ENCODE measurements at places on chromosomes 7 and 10. TPM values are rescaled to one million over a fixed set of nuclear protein-coding genes. Genes with fewer than 3 reads are reported as not detected.

- no peaks in the 10 kb centered on the region for H3K4me1 ChIP-seq
- H3K36me3 ChIP-seq: no peaks in the 10 kb centered on the region
- no peak overlapping the region for H3K27ac ChIP-seq
- no peak for DNase-seq
- H3K4me3 ChIP-seq: no peak overlapping the region
Observed at GRCh38 chr7:132298790-132299189, 277.5 kb downstream of the PLXNA4 start.

- H3K27me3 ChIP-seq: no peaks in the 10 kb centered on the region
- no peak overlapping the region for H3K27ac ChIP-seq
- H3K4me3 ChIP-seq: no peak overlapping the region
- no peak for DNase-seq
- H3K4me1 ChIP-seq: no peaks in the 10 kb centered on the region
Observed at GRCh38 chr7:45402480-45403218, 171.5 kb upstream of the ADCY1 start.

DNA sequence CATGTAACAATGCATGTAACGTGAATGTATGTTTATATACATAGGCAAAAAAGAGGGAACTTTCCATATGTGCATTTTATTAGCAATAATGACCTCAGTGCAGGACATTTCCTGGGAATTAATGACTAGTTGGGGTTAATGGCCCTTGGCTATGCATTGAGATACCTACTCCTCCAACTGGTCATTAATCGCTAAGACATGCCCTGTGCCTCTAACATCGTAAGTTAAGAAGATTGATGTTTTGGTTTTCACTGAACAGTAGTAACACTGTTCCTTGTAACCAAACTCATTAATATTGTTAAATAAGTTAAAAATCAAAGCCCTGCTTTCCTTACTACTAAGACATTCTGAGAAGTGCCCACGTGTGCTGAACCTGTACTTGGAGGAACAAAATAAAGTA, 61.7 kb downstream of the SEMA3D start:
- no peak overlapping the region for H3K27ac ChIP-seq
- no peaks in the 10 kb centered on the region for H3K36me3 ChIP-seq
- H3K4me1 ChIP-seq: peaks cover 4% of the 10 kb centered on the region
- no peaks in the 10 kb centered on the region for H3K27me3 ChIP-seq
- no peak for DNase-seq

DNA sequence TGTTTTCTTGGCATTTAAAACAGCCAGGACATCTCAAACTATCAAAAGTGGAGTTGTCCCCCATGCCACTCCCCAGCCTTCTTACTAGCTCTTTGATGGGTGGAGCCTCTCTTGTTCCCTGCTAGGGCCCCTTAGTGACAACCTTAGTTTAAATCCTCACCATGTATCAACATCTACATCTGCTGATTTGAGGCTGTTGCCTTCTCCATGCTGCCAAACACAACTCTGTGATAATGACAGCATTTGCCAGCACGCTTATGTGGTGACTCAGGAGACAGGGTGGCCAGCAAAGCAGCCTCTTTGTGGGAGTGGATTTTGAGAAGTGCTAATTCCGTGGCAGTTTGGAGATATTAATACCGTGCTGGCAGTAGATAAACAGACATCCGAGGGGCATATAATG, 145.4 kb downstream of the LRRC4 start:
- peak; percentile 66 for DNase-seq
- peaks cover 28% of the 10 kb centered on the region for H3K36me3 ChIP-seq
- no peaks in the 10 kb centered on the region for H3K27me3 ChIP-seq
- 0 out of 2 replicates have a peak overlapping the region, but pooled peaks have one; percentile 11 for H3K27ac ChIP-seq

- H3K4me3 ChIP-seq: no peak overlapping the region
- H3K4me1 ChIP-seq: peaks cover 41% of the 10 kb centered on the region
- no peak for DNase-seq
- 0 out of 2 replicates have a peak, but pooled peaks cover 3% of the 10 kb centered on the region for H3K36me3 ChIP-seq
- H3K27me3 ChIP-seq: no peaks in the 10 kb centered on the region
- H3K27ac ChIP-seq: no peak overlapping the region
Observed at GRCh38 chr7:36283711-36284130, 105.9 kb upstream of the ANLN start.

DNA sequence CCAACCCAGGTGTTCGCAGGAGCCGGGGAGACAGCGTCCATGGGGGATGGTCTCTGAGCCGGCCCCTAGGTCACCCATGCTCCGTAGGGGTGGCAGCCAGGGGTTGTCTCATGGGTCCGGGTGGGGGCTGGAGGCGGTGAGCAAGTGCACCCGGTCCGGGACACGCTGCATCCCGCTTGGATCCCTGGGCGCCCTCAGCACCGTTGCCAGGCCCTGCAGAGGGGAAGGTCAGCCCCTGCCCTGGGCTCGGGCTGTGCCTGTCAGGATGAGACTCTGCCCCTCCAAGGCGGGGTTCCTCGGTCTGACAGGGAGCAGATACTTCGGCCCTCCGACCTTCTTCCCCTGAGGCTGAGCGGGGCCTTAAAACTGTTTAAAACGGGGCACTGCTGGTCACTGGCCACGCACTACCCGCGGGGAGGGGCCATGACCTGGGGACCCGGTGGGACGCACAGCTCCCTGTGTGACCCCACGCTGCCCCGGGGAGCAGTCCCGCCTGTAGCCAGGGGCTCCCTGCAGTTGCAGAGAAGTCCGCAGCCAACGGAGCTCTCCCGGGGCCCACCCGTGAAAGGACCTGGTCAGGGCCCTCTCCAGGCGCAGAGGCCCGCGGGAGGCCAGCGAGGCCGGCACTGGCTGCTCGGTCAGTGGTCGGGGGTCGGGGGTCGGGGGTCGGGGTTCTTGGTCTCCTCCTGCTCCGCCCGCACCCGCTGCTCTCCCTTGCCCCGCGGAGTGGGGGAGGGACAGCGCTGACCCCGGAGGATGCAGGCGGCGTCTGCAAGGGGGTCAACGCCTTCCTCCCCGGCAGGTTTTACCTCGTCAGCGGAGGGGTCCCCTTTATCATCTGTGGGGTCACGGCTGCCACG, 33.4 kb upstream of the KNDC1 start:
- H3K4me1 ChIP-seq: no peaks in the 10 kb centered on the region
- H3K36me3 ChIP-seq: no peaks in the 10 kb centered on the region
- DNase-seq: no peak
- no peak overlapping the region for H3K4me3 ChIP-seq
- no peaks in the 10 kb centered on the region for H3K27me3 ChIP-seq

DNA sequence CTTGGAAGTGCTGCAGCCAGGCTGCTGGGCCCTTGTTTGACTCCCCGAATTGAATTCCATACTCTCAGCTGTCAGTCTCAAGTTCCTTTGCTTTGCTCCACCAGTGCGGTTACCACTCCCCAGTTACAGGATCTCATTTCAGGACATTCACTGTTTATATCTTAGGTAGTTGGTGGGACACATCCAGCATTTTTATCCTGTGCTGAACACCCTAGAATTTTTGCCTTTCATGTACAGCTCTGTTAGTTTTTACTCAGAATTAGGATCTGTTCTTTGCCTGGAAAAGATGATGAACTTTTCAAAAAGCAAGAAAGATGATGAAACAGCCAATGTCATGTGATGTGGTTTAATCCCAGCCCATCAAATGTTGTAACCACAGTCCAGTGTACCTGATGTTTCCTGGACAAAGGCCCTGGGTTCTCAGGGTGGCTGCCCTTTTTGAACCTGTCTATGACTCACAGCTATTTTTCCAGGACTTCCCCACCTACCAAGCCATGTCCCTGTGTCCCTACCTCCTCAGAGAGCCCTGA, 149.7 kb downstream of the NOC3L start:
- H3K27ac ChIP-seq: no peak overlapping the region
- H3K4me1 ChIP-seq: no peaks in the 10 kb centered on the region
- no peak for DNase-seq
- no peak overlapping the region for H3K4me3 ChIP-seq

GRCh38 chr10:71632200-71632820, 87.3 kb downstream of the C10orf105 start:
- no peak overlapping the region for H3K4me3 ChIP-seq
- no peak overlapping the region for H3K27ac ChIP-seq
- no peak for DNase-seq
- no peaks in the 10 kb centered on the region for H3K36me3 ChIP-seq
- no peaks in the 10 kb centered on the region for H3K27me3 ChIP-seq
- H3K4me1 ChIP-seq: no peaks in the 10 kb centered on the region

GRCh38 chr7:137715533-137715932, 131.2 kb downstream of the DGKI start:
- H3K27me3 ChIP-seq: no peaks in the 10 kb centered on the region
- peaks cover 32% of the 10 kb centered on the region for H3K4me1 ChIP-seq
- H3K27ac ChIP-seq: no peak overlapping the region
- no peak overlapping the region for H3K4me3 ChIP-seq
- H3K36me3 ChIP-seq: no peaks in the 10 kb centered on the region

DNA sequence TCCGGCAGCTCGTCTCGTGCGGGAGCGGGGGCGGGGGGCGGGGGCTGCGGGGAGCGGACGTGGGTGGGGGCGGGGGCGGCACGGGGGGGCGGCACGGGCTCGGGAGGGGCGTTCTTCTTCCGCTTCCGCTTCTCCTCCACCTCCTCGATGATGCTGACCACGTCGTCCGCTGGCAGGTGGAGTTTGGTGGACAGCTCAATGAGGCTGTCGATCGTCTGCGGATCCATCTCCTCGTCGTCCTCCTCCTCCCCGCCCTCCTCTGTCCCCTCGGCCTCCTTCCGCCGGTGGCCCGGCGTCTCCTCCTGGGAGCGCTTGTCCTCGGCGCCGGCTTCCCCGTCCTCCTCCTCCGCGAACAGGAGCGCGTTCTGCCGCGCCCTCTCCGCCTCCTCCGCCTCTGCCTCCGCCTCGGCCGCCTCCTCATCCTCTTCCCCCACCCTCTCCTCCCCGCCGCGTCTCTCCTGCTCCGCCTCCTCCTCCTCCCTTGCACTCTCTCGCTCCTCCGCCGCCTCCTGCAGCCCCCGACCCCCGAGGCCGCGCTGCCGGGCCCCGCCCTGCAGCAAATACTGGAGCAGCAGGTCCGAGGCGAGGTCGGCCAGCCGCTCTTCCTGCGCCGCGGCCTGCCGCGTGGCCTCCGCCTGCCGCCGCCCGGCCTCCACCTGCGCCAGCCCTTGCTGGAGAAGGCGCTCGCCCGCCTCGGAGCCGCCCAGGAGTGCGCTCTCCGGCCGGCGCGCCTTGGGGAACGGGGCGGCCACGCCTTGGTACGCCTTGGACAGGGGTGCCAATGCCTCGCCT, 1.9 kb downstream of the VGF start:
- DNase-seq: no peak
- H3K27me3 ChIP-seq: peaks cover 56% of the 10 kb centered on the region
- peaks cover 12% of the 10 kb centered on the region for H3K36me3 ChIP-seq
- H3K4me1 ChIP-seq: peaks cover 39% of the 10 kb centered on the region
- no peak overlapping the region for H3K27ac ChIP-seq

DNA sequence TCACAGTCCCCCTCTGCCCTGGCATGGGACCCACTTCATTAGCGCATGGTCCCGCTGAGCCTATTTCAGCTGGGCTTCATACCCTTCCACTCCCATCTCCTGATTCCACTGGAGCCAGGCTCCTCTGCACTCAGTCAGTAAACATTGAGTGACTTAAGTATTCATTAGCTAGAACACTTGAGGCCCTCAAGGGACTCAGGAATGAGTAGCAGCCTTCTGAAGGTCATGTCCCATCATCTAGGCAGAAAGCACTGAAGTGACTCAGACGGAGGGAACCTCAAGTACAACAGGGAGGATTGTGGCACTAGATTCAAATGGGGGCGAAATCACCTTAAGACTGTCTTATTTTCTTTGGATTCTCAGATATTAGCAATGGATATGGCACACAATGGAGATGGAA, 186.6 kb upstream of the INHBA start:
- no peak overlapping the region for H3K4me3 ChIP-seq
- no peak for DNase-seq

FBXL13 gene
- total RNA-seq: 0.18 TPM

ATOH7 gene
- not detected for total RNA-seq

POLR2J2 gene
- 1.3 TPM for total RNA-seq

SH2D4B gene
- total RNA-seq: not detected
